Epithelial cell of prostate (primary cell): ENCODE measurements at places on chromosomes 3 and 15.
A peak's percentile ranks its signal among the peaks of the same experiment; 100 is the strongest.

- no peak for DNase-seq
Observed at GRCh38 chr3:130644628-130645253, 101.9 kb downstream of the PIK3R4 start.

DNA sequence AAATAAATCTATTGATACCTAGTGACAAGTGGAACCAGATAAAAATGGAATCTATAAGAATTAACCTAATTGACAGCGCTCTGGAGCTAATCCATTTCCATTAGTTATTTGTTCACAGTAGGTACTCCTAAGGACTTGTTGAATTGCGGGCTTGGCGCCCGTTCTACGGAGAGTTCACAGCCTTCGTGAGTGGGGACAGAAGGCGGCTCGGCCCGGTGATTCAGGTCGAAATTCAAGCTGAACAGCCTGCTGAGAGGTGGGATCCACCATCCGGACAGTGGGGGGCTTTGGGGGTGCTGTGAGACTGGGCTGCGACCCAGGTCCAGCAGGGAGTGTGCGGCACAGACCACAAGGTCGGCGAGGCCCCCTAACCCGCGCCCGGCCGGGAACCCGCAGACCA, 779 bp upstream of the CTNNB1 start:
- DNase-seq: no peak

DNA sequence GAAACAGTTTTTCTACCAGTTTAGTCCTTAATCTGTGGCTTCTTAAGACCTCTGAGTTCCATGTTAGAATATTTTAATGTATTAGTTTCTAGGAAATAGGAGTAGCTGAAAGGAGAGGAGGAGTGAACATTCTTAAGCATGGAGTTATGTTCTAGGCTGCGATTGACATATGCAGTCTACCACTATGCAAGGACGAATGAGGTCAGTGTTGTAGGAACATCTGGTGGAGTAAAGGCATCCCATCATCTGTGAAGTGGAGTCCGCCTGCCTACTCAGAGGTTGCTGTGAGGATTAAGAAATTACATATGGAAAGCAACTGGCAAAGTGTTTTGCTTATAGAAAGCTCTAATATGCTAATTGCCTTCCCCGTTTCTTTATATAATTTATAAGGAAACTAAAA, 45.1 kb downstream of the SNAPC5 start:
- no peak for DNase-seq

DNA sequence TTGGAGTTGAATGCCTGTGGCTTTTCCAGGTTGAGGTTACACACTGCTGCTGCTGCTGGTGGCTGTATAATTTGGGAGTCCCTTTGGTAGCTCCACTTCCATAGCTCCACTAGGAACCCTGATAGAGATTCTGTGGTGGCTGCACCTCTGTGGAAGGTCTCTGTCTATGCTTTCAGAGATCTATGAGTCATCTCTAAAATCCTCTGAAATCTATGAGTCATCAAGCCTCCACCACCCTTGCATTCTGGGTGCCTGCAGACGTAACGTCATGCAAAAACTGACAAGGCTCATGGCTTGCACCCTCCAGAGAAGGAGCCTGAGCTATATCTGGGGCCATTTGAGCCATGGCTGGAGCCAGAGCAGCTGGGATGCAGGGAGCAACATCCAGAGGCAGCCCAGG, 1037.0 kb upstream of the CFAP20DC start:
- DNase-seq: no peak

DNA sequence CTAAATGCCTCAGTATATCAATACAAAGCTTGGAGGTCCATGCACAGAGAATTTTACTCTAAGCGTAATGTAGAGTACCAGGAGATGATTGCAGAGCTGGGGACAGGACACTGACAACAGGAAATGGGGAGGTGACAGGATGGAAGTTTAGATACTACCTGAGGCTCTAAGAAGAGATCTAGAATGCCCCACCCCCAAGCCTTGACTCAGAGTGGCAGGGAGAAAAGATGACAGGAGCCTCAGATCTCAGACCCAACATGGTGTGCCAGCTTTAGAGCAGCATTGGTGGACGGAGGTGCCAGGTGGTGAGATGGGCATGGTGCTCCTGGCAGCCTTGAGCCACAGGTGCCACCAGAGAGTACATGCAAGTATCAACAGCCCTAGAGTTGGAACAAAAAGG, 62.5 kb downstream of the LYZL4 start:
- DNase-seq: no peak

DNA sequence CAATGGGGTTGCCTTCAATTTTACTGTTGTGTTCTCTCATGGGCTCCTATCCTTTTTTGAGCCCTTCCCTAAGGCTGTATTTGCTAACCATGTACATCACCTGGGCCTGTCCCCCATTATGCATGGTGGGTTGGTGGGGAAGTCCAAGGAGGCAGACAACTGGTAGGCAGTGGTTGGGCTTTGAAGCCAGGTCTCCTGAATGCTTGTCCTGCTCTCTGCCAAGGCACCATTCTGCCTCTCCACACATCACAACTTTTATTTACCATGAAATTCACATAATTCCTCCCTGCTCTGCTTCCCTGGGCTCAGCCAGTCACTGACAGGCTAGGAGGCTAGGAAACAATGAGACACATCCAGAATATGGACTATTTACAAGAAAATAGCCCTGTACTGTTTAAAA, 41.0 kb upstream of the COPB2 start:
- DNase-seq: no peak

DNA sequence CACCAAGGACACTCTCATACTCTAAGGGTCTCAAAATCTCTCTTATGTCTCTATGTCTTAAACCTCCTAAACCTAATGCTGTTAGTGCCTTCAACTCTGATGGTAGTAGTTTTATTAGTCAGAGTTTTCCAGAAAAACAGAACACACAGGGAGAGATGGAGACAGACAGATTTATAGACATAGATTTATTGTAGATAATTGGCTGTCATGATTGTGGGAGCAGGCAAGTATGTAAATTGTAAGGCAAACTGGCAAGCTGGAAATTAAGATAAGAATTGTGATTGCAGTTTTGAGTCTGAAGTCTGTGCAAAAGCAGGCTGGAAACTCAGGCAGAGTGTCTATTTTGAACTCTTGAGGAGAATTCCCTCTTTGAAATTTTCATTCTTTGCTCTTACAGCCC, 96.3 kb upstream of the ROBO1 start:
- DNase-seq: no peak

GRCh38 chr15:40239693-40240618, 1.1 kb downstream of the PAK6 start:
- DNase-seq: no peak

DNA sequence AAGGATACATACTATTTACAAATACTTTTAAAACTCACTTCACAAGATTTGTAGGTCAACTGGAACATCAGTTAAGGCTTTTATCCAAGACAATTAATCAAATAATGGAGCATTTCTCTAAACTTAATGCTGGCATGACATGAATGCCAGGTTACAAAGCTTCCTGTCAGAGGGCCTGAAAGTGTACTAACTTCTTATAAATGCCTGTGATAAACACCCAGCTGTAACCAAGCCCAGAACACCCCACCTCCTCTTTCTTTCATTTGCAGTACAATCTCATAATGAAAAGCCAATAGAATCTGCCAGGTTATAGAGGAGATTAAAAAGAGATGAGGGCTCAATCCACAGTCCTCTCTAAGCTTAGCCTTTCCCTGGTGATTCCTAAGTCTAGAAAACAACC, 214.4 kb downstream of the OSBPL10 start:
- no peak for DNase-seq

DNA sequence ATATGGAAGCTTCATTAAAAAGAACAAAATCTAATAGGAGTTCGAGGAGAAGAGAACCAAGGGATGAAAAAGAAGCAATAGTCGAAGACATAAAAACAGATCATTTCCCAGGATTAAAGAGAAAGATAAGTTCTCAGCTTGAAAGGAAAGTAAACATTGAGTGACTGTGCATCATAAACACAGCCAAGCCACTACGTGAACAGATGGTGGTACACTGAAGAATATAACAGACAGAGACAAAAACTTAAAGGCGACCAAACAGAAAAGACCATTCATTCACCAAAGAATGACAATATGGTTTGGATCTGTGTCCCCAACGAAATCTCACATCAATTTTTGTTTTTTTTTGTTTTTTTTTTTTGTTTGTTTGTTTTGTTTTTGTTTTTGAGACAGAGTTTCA, 210.8 kb upstream of the LINGO1 start:
- no peak for DNase-seq

DNA sequence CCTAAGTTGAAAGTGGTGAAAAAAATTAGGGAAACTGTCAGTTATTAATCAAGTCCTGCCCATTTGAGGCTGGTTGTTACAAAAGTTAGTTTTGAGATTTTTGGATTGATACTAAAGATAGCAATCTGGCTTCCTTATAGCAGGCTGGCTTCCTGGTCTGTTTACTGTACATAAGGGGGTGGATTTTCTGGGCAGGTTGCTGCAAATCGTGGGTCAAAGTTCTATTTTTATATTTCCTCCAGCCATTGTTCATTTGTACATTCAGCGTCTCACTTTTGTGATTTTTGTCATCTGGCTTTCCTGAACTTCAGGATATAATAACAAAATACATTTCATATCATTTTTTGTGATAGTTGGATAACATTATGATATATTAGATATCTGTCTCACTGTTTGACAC, 49.5 kb downstream of the CLDN1 start:
- no peak for DNase-seq

DNA sequence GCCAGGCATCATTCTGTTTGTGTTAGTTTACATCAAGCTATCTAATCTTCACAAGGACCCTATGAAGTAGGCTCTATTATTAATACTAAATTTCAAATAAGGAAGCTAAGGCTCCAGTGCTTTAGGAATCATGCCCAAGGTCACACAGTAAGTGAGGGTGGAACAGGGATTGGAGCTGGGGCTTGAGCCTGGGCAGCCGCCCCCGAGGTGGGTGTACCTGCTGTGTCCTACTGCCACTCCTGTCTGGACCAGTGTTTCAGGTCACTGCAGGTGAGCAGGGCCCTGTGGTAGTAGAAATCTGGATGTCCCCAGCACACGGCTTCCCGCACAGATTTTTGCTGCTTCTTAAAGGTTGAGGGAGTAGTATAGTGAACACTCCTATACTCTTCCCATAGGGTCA, 6.5 kb downstream of the KLF13 start:
- DNase-seq: no peak

GRCh38 chr3:31529421-31529820, 3.3 kb upstream of the STT3B start:
- no peak for DNase-seq

DNA sequence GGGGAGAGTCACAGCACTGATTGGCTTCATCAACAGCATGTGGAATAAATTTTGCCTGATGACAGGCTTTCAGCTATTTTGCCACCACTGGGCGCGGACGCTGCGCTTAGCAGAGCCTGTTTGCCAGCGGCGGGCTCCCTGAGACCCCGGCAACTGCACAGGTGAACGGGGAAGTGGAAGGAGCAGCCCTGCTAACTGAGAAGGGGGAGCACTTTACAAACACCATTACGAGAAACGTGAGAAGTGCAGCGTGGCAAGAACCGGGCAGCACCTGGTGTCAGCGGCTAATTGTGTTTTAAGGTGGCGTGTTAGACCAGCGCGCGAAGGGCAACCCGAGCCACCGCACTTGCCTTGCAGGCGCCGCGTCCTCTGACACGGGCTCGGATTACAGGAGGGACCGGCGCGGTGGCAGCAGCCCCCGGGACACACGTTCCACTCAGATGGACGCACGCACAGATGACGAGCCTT, 307.8 kb upstream of the ARRDC4 start:
- no peak for DNase-seq

DNA sequence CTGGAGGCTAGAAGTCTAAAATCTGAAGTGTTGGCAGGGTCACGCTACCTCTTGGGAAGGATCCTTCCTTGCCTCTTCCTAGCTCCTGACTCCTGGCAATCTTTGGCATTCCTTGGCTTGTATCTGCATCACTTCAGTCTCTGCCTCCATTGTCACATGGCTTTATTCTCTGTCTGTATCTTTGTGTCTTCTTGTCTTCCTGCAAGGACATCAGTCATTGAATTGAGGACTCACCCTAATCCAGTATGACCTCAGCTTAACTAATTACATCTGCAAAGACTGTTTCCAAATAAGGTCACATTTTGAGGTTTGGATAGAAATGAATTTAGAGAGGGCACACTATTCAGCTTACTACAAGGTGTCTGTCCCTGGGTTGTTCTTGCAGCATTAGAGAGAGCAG, 31.1 kb upstream of the UTS2B start:
- DNase-seq: no peak

GRCh38 chr15:90075420-90076289, 26.6 kb downstream of the IDH2 start:
- peak; percentile 68 for DNase-seq

- DNase-seq: no peak
Observed at GRCh38 chr15:87619161-87619960, 637.2 kb downstream of the NTRK3 start.

DNA sequence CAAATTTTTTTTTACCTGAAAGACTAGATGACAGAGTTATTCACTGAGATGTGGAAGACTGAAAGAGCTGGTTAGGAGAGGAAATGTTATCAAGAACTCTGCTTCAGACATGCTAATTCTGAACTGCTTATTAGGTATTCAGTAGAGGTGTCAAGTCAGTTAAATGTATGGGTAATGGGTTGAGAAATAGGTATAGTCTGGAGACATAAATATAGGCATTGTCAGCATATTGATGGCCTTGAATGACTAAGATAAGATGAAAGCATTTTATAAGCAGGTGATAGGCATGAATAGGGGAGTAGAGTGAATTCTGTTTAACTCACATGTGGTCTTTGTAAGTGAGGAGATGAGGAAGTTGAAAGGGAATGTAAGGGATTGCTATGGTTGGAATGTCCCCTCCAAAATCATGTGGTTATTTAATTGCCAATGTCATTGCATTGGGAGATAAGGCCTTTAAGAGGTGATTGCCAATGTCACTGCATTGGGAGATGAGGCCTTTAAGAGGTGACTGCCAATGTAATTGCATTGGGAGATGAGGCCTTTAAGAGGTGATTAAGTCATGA, 904.2 kb downstream of the CADM2 start:
- DNase-seq: no peak

DNA sequence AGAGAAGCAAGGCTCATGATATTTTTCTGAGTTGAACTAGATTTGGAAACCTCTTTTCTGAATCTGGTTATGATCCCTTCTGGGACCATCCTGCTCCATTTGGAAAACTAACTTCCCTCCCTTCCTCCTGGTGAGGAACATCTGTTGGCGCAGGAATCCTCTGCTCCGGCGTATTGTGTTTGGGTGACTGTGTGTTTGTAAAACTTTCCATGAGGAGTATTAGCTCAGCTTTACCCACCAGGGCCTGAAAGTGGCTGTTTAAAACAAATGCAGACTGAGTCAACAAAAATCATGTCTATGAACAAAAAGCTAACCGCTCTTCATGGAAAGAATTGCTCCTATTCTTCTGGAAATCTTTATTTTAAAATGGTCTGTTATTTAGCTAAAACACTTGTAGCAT, 17.7 kb downstream of the STARD9 start:
- no peak for DNase-seq

- DNase-seq: no peak
Observed at GRCh38 chr3:146781606-146782005, 176.5 kb upstream of the PLSCR5 start.

- no peak for DNase-seq
Observed at GRCh38 chr15:83106994-83107840, at the start of gene TM6SF1. TM6SF1 (plus strand) TSS chr15:83107645; CDS start chr15:83107681, 36 bp downstream.
